K562 (cell line): ENCODE measurements at places on chromosomes 6 and 20. TPM values are rescaled to one million over a fixed set of nuclear protein-coding genes. Genes with fewer than 3 reads are reported as not detected.

The TDRD6 gene
- polyA plus RNA-seq, result 0.53 TPM in 1 of 2 replicates, not detected in the other

The TUBB1 gene
- 1.9 and 3.0 TPM in 2 replicates for polyA plus RNA-seq

GRCh38 chr20:32155017-32155981 is 45.8 kb downstream of the TM9SF4 start:
- peak; percentile 32 for DNase-seq

- DNase-seq, result peak; percentile 49
Measured at GRCh38 chr20:53195876-53196610, 223.9 kb downstream of the TSHZ2 start.

GRCh38 chr20:47774131-47774777 is 11.0 kb downstream of the SULF2 start:
- no peak for DNase-seq

GRCh38 chr6:8642131-8642530 is 206.8 kb upstream of the SLC35B3 start:
- DNase-seq, result no peak

- no peak for DNase-seq
Measured at GRCh38 chr6:14453712-14454472, 336.3 kb downstream of the CD83 start.
